ENCODE measurements at places on chromosomes 2 and 18. TPM values are rescaled to one million over a fixed set of nuclear protein-coding genes. Genes with fewer than 3 reads are reported as not detected.
A peak's percentile ranks its signal among the peaks of the same experiment; 100 is the strongest.

DNA sequence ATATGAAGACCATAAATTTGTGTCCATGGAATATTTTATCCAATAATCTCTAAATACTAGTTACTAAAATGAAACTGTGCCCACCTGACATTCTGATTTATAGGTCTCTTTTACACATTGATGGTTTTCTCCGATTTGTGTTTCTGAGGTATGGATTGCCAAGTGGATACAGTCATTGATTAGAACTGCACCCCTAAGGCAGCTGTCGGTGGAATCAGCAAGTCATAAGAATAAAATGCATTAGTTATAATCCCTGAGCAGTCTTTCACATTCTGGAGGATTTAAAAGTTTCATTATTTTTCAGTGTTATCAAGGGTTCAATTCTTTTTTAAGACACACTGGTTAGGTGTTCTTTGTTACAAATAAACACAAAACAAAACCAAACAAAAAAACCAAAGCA lies 6.0 kb downstream of the CAVIN2 start:
- H3K36me3 ChIP-seq: no peaks in the 10 kb centered on the region
- no peaks in the 10 kb centered on the region for H3K4me1 ChIP-seq
- DNase-seq: no peak
- no peak overlapping the region for H3K4me3 ChIP-seq

DNA sequence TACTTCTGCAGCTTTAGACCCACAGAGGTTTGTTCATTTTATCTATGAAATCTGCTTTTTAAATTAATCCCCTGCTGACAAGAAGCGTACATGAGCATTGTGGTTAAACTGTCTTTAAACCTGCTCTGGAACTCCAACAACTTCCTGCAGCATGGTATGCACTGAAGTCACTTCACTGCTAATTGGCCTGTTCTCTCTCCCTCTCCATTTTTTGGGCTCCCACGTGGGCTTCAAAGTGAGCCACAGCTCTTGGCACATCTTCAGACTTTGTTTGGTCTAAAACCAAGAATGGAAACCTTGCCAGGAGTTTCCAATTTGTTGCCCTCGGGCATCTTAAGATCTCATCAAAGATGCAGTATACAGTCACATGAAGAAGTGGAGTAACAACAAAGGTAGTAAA lies 311.4 kb downstream of the LRRTM1 start:
- no peak for DNase-seq
- H3K4me3 ChIP-seq: no peak overlapping the region
- H3K4me1 ChIP-seq: no peaks in the 10 kb centered on the region
- H3K27me3 ChIP-seq: no peaks in the 10 kb centered on the region

GRCh38 chr2:85886590-85886989 lies 2.2 kb downstream of the ST3GAL5 start:
- peaks cover 14% of the 10 kb centered on the region for H3K36me3 ChIP-seq
- H3K4me3 ChIP-seq: peak overlapping the region; percentile 94
- H3K27me3 ChIP-seq: no peaks in the 10 kb centered on the region
- no peak overlapping the region for H3K27ac ChIP-seq

- no peak overlapping the region for H3K27ac ChIP-seq
- no peaks in the 10 kb centered on the region for H3K36me3 ChIP-seq
- no peaks in the 10 kb centered on the region for H3K27me3 ChIP-seq
- DNase-seq: no peak
These were observed 111.2 kb upstream of the ST6GAL2 start for GRCh38 chr2:106997204-106997603.

- no peaks in the 10 kb centered on the region for H3K36me3 ChIP-seq
- no peaks in the 10 kb centered on the region for H3K27me3 ChIP-seq
- no peak overlapping the region for H3K27ac ChIP-seq
- DNase-seq: no peak
- H3K4me3 ChIP-seq: no peak overlapping the region
These were observed 582.5 kb downstream of the TSN start for GRCh38 chr2:122338000-122338399.

DNA sequence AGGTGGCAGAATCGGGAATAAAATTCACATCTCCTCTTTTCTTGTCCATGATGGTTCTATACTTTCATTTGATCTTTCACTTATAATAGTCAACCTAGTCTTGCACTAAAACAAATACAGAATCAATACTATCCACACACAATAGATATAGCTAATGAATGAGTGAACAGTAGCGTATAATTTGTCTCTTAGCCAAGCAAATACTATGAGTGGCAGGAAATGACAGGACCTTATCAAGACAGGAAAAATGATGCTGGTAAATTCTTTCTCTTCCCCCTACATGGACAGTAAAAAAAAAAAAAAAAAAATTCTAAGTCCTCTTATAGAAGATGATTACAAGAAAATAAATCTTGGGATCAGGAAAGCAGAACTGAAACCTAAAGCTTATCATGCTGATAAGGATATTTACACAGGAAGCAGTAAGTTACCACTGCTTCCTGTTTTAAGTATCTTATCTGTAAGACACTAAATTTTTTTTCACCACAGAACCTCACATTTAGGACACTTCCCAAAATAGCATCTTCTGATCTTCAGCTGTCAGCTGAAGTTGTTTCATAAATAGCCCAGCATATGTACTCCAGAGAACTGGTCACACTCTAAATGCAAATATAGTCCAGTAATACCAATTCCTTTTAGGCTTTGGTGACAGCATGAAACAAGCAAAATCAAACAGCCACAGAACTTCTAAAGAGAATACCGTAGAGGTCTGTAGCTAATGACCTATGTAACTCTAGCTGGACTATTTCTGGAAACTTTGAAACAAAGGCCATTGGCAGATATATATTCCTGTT lies 27.0 kb downstream of the IRS1 start:
- no peaks in the 10 kb centered on the region for H3K27me3 ChIP-seq
- H3K36me3 ChIP-seq: peaks cover 18% of the 10 kb centered on the region
- H3K4me3 ChIP-seq: no peak overlapping the region
- peak overlapping the region; percentile 61 for H3K27ac ChIP-seq

DNA sequence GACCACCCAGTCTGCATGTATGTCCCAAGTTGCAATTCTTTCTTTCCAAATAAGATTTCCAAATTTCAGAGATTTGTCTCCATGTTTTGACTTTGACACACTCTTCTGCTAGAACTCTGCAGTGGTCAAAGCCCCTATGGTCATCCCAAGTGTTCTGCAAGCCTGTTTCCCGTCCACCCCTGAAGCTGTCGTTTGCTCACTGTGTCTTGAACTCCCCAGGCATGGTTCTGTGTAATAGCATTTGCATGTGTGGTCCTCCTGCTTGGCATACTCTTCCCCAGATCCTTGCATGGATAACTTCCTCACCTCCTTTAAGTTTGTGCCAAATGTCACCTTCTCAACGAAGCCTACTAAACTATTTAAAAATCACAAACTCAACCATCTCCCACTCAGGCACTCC lies 3.9 kb upstream of the MTLN start:
- no peak overlapping the region for H3K27ac ChIP-seq
- peaks cover 4% of the 10 kb centered on the region for H3K27me3 ChIP-seq
- DNase-seq: no peak
- no peak overlapping the region for H3K4me3 ChIP-seq

Gene RNF152
- total RNA-seq: 0.85 TPM

- H3K36me3 ChIP-seq: no peaks in the 10 kb centered on the region
- no peak overlapping the region for H3K4me3 ChIP-seq
- H3K27me3 ChIP-seq: no peaks in the 10 kb centered on the region
- H3K27ac ChIP-seq: no peak overlapping the region
These were observed 44.3 kb downstream of the EPHA4 start for GRCh38 chr2:221527776-221528309.

Gene TRIM54
- 0.14 TPM for total RNA-seq

DNA sequence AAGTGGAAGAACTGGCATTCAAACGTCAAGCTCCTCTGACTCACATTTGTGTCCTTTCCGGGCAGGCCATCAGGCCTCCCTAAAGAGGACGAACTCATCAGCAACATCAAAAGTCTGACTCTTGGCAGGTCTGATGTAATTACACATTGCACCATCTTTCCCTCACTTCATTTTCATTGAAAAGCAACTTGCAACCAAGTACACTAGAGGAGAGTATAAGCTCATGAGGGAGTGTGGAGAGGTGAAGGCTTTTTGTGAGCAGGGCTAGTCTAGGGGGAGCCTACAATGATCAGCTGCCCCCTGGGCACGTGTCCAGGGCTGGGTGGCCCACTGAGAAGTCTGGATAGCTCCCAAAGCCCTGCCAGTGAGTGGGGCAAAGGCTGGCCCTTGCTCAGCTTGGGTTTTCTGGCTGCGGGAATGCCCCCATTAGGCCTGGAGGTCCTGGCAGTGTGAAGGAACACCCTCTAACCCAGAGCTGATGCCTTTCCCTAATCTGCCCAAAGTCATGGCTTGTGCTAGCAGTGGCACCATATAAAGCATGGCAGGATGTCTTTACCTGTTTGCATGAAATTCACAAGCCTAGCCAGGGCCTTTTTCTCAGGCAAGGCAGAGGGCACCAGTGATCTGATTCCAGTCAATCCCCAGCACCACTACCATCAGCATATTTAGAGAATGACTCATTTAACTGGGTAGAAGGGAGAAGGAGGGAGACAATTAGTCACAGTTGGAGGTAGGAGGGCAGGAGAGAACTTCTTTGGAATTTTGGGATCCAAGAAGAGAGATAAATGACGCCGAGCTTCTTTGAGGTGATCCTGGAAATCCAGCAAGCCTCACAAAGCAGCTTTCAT lies 8.5 kb upstream of the DAW1 start:
- no peak overlapping the region for H3K4me3 ChIP-seq
- H3K27me3 ChIP-seq: no peaks in the 10 kb centered on the region
- H3K27ac ChIP-seq: no peak overlapping the region
- H3K4me1 ChIP-seq: no peaks in the 10 kb centered on the region

Gene CCNYL1
- total RNA-seq: 6.7 TPM

- no peak overlapping the region for H3K4me3 ChIP-seq
- H3K27me3 ChIP-seq: no peaks in the 10 kb centered on the region
- H3K4me1 ChIP-seq: no peaks in the 10 kb centered on the region
- H3K36me3 ChIP-seq: no peaks in the 10 kb centered on the region
- H3K27ac ChIP-seq: no peak overlapping the region
These were observed 255.5 kb downstream of the CDH2 start for GRCh38 chr18:27921392-27921791.

Gene SP9
- total RNA-seq: not detected

- H3K27me3 ChIP-seq: no peaks in the 10 kb centered on the region
- no peak overlapping the region for H3K27ac ChIP-seq
- H3K36me3 ChIP-seq: no peaks in the 10 kb centered on the region
- H3K4me3 ChIP-seq: no peak overlapping the region
- H3K4me1 ChIP-seq: peaks cover 3% of the 10 kb centered on the region
These were observed 15.7 kb upstream of the TTC39C start for GRCh38 chr18:23998820-23999219.

GRCh38 chr2:224948859-224949258 lies 93.4 kb downstream of the DOCK10 start:
- H3K27me3 ChIP-seq: no peaks in the 10 kb centered on the region
- H3K27ac ChIP-seq: no peak overlapping the region
- H3K4me3 ChIP-seq: no peak overlapping the region
- DNase-seq: no peak
- H3K36me3 ChIP-seq: no peaks in the 10 kb centered on the region

Gene OBSL1
- 9.6 TPM for total RNA-seq

DNA sequence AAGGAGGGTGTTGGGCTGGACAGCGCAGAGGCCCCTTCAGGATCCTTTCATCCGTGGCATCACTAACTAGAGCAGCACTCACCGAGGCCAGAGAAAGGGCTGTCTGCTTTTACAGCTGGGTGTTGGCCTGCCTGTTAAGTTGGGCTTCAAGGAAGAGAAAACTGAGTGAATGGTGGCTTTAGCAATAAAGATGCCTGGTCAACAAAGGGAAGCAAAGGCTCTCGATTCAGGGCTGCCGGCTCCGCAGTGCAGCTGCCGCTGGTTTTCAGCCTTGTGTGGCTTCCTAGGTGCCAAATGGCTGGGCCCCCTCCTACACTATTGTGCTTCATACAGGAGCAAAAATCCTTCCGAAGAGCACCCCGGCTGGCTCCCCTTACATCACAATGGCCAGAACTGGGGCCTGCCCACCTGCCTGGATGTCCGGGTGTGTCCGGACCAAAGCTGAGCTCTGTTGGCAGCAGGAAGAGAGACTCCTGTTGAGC lies 61.0 kb upstream of the GPR45 start:
- no peak for DNase-seq
- H3K27ac ChIP-seq: no peak overlapping the region
- no peaks in the 10 kb centered on the region for H3K36me3 ChIP-seq
- peaks cover 16% of the 10 kb centered on the region for H3K27me3 ChIP-seq
- no peaks in the 10 kb centered on the region for H3K4me1 ChIP-seq
- no peak overlapping the region for H3K4me3 ChIP-seq

Gene SLC5A7
- total RNA-seq: 0.05 TPM

Gene CABLES1
- 5.1 TPM for total RNA-seq

GRCh38 chr2:60868589-60869273 lies 12.6 kb upstream of the REL start:
- H3K36me3 ChIP-seq: no peaks in the 10 kb centered on the region
- no peak for DNase-seq
- H3K4me1 ChIP-seq: peaks cover 8% of the 10 kb centered on the region
- no peak overlapping the region for H3K4me3 ChIP-seq
- H3K27ac ChIP-seq: no peak overlapping the region

DNA sequence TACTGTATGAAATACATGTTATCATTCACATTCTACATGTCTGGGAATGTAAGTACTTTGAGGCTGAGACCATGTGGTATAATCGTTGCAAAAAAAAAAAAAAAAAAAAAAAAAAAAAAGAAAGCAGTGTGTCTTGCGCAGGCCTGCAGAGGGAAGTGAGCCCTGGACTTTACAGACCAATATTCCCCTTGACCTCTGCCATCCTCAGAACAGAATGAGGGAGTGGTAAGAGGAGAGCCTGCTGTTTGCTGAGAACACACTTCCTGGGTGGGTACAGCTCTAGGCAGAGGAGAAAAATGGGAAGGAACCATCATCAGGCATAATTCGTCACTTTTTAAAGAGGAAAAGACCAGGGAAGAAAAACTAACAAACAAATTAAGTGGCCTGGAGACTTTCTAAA lies 28.8 kb upstream of the TBC1D8 start:
- H3K4me1 ChIP-seq: no peaks in the 10 kb centered on the region
- H3K36me3 ChIP-seq: no peaks in the 10 kb centered on the region
- no peak overlapping the region for H3K27ac ChIP-seq
- H3K27me3 ChIP-seq: no peaks in the 10 kb centered on the region

GRCh38 chr2:17115042-17115441 lies 403.2 kb downstream of the RAD51AP2 start:
- no peaks in the 10 kb centered on the region for H3K27me3 ChIP-seq
- no peak overlapping the region for H3K27ac ChIP-seq
- no peaks in the 10 kb centered on the region for H3K4me1 ChIP-seq
- H3K36me3 ChIP-seq: no peaks in the 10 kb centered on the region
- DNase-seq: no peak

Gene RAB17
- 0.33 TPM for total RNA-seq

GRCh38 chr2:88860421-88861075 lies 169.1 kb downstream of the RPIA start:
- no peaks in the 10 kb centered on the region for H3K36me3 ChIP-seq
- H3K4me1 ChIP-seq: peaks cover 6% of the 10 kb centered on the region
- no peak overlapping the region for H3K4me3 ChIP-seq
- no peaks in the 10 kb centered on the region for H3K27me3 ChIP-seq
